ENCODE measurements at places on chromosomes 6 and 20. TPM values are rescaled to one million over a fixed set of nuclear protein-coding genes. Genes with fewer than 3 reads are reported as not detected.

- H3K4me1 ChIP-seq = peaks cover 4% of the 10 kb centered on the region
- H3K4me3 ChIP-seq = no peak overlapping the region
Observed at GRCh38 chr6:167529444-167530335, 204.8 kb downstream of the TTLL2 start.

DNA sequence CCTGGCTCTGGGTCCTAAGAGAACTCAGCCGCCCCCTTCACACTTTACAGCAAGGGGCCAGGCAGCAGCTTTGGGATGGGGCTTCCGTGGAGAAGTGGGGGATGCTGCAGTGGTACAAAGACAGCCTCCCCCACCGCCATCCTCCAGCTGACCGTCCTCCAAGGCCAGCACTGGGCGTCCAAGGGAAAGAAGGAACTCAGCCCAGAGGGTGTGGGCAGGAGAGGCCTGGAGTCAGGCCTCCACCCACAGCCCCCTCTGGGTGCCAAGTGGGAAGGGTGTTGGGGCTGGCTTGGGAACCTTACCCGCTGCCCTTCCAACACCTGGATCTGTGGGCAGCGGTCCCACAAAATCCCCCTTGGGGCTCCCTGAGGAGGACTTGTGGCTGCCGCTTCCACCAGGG is 13.1 kb downstream of the STMN3 start:
- H3K4me3 ChIP-seq = no peak overlapping the region
- H3K27ac ChIP-seq = no peak overlapping the region
- H3K36me3 ChIP-seq = no peaks in the 10 kb centered on the region
- no peaks in the 10 kb centered on the region for H3K4me1 ChIP-seq
- DNase-seq = no peak
- H3K27me3 ChIP-seq = no peaks in the 10 kb centered on the region

- no peaks in the 10 kb centered on the region for H3K36me3 ChIP-seq
- H3K27ac ChIP-seq = peak overlapping the region; percentile 65
- no peak overlapping the region for H3K4me3 ChIP-seq
- H3K4me1 ChIP-seq = peaks cover 56% of the 10 kb centered on the region
Observed at GRCh38 chr6:138973466-138974153, 14.4 kb downstream of the REPS1 start.

Gene PRDM1
- 0.15 TPM for total RNA-seq

DNA sequence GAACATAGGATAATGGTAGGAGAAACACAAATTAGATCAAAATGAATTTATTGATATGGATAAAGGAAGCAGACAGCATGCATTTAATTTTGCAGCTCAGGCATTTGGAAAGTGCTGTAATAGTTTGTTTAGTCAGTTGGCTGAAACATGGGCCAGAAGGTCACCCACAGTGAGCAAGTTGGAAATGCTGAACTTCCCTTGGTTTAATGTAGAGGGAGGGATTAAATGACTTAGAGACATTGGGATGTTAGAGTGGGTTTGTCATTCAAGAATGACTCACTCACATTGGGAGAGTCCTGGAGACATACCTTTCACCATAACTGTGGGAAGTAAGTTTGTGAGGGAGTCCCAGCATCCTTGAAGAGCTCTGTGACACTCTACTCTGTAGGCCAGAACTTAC is 231.5 kb upstream of the PLCB4 start:
- DNase-seq = no peak
- H3K4me3 ChIP-seq = no peak overlapping the region
- H3K36me3 ChIP-seq = no peaks in the 10 kb centered on the region
- no peaks in the 10 kb centered on the region for H3K27me3 ChIP-seq
- H3K27ac ChIP-seq = peak overlapping the region; percentile 28

DNA sequence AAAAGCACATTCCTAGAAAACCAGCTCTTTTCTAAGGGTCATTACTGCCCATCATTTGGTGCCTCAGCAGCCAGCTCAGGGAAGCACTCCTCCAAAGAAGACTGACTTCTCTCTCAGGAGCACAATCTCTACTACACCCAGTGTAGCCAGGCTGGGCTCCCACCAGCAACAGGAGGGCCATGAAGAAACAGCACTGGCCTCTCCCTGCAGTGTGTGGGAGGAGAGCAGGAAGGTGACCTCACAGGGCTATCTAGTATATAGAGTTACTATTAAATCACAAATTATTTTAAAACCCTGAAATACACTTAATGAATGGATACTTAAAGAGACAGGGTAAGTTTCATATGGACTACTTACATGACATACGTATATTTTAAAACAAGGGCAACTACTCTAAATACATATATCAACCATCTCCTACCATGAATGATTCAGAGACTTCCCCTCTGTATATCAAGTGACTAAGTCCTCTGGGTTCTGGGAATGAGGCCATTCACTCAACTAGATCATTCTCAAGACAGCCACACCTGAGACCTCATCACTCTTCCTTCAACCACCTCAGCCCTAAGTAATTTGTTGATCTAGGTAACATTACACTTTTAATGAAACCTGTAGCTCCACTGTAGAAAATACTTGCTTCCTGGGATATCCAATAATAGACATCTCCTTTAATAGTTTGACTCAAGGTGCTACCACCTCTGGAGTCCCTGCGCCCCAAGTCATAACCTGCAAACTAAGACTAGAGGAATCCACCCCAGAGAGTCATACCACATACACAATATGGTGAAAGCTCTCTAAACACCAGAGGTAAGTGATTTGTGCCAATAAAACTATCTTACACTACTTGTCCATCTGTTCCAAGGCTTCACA is 25.2 kb downstream of the TBX18 start:
- peaks cover 22% of the 10 kb centered on the region for H3K36me3 ChIP-seq
- H3K27ac ChIP-seq = no peak overlapping the region
- peaks cover 5% of the 10 kb centered on the region for H3K27me3 ChIP-seq
- no peak overlapping the region for H3K4me3 ChIP-seq
- H3K4me1 ChIP-seq = no peaks in the 10 kb centered on the region

Gene ADGB
- not detected for total RNA-seq

Measured in chondrocyte (in vitro differentiated cells).